Eye (tissue), 1 donor: ENCODE measurements at places on chromosomes 2 and 18.
A peak's percentile ranks its signal among the peaks of the same experiment; 100 is the strongest.

- DNase-seq, result no peak
Observed at GRCh38 chr2:57080035-57080434, 896.2 kb downstream of the CCDC85A start.

DNA sequence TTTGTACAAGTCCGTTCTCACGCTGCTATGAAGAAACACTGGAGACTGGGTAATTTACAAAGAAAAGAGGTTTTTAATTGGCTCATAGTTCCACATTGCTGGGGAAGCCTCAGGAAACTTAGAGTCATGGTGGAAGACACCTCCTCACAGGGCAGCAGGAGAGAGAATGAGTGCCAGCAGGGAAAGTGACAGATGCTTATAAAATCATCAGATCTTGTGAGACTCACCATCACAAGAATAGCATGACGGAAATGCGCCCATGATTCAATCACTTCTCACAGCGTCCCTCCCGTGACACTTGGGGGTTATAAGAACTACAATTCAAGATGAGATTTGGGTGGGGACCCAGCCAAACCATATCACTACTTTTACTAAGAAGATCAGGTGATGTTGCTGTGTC, 285.8 kb downstream of the TMX3 start:
- DNase-seq, result no peak

DNA sequence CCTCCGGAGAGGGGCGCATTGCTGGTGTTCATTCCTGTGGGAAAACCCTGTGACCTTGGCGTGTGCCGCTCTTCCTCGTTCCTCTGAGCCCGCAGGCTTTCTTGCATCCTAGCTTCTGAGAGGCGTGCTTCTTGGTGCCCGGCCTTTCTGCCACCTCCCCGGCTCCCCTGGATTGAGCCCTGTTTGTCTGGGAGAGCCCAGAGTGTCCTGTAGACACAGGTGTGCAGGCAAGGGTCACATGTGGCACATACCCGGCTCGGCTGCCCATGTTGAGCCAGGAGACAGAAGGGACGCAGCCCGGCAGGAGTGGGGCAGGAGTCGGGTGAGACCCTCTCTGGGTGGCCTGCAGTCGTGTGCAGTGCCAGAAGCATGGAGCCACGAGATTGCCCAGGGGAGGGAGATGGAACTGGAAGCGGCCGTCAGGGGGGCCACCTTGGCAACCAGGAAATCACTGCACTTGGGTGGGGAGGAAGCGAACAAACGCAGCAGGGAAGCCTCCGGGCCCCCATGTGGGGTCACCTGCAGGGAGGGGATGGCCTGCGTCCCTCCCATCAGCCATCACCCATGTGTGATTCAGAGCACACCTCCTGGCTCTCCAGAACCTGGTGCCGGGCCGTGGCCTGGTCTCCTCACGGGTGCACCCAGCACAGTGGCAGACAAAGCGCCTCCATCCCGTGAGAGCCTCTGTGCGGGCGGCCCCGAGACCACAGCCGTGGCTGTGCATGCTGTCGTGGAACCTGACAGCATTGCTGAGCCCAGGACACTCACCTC, 92.9 kb downstream of the SH3BP4 start:
- no peak for DNase-seq

- no peak for DNase-seq
Observed at GRCh38 chr2:28487258-28487657, 8.6 kb upstream of the PLB1 start.

- DNase-seq, result no peak
Observed at GRCh38 chr18:26271917-26272549, 45.8 kb downstream of the TAF4B start.

GRCh38 chr18:45518311-45519155, 96.7 kb upstream of the SLC14A2 start:
- DNase-seq, result no peak

- no peak for DNase-seq
Observed at GRCh38 chr2:119630121-119630520, 48.9 kb upstream of the TMEM177 start.

- DNase-seq, result peak; percentile 48
Observed at GRCh38 chr2:227884511-227884947, 13.1 kb downstream of the DAW1 start.

- peak; percentile 87 for DNase-seq
Observed at GRCh38 chr2:64873472-64873924, 115.7 kb upstream of the SLC1A4 start.

DNA sequence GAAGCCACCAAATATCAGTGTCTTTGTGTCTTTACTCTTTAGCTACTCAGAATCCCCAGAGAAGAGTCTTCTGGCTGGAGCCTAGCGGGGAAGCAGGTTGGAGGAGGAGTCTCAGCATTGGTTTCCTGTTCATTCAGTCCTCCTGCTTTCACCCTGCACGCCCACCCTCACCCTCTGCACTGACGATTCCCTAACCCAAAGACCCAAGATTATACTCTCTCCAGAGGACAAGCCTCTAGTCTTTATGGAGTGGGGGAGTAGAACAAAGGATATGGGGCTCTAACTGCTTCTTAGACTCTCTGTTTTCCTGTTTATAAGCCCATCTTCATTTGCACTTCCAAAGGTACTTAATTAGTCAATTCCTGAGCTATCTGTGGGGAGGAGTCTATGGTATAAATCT, 338.8 kb downstream of the AGPS start:
- DNase-seq, result no peak

- DNase-seq, result no peak
Observed at GRCh38 chr2:11720752-11721151, 25.7 kb upstream of the LPIN1 start.

GRCh38 chr2:145034511-145034910, 514.6 kb upstream of the ZEB2 start:
- DNase-seq, result no peak

GRCh38 chr2:109512076-109512475, 101.7 kb downstream of the SEPTIN10 start:
- no peak for DNase-seq

- DNase-seq, result no peak
Observed at GRCh38 chr2:72141881-72142451, 5.7 kb downstream of the CYP26B1 start.

GRCh38 chr2:102251042-102251848, 60.1 kb upstream of the IL1RL1 start:
- peak; percentile 68 for DNase-seq

DNA sequence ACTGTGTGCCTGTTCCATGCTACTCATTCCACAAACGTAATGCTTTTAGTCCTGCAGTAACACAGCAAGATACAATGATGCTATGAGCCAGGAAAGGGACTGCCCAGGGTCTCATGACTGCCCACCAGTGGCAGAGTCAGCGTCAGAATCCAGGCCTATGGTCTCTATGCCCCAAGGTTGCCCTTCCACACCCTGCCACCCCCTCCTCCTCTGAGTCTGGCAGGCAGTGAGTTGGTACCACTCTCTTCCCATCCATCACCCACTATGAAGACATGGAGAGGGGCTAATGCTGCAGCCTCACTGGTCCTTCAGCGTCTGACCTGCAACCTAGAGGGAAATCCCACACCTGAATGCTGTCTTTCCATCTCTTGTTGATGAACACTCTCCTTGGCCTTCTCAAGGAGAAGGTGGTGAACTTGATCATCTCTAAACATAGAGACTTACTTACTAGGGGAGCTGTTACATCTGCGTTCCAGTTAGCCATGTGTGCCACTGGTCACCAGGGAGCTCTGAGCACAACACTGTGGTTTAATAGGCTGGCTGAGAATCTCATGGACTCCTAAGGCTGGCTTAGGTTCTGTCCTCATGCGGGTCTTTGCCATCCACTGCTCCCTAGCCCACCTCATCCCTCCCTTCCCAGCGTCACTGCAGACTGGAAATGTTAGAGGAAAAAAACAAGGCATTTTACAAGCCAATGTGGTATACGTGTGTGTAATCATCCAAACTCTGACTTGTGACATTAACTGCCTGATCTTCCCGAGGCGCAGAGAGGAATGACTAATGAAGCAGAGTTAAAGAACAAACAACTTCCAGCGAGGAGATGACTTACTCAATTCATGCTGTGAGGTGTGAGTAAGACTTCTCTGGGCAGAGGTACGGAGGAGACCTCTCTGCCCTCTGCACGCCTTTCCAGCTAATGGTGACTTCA, 28.8 kb downstream of the STEAP3 start:
- peak; percentile 26 for DNase-seq

DNA sequence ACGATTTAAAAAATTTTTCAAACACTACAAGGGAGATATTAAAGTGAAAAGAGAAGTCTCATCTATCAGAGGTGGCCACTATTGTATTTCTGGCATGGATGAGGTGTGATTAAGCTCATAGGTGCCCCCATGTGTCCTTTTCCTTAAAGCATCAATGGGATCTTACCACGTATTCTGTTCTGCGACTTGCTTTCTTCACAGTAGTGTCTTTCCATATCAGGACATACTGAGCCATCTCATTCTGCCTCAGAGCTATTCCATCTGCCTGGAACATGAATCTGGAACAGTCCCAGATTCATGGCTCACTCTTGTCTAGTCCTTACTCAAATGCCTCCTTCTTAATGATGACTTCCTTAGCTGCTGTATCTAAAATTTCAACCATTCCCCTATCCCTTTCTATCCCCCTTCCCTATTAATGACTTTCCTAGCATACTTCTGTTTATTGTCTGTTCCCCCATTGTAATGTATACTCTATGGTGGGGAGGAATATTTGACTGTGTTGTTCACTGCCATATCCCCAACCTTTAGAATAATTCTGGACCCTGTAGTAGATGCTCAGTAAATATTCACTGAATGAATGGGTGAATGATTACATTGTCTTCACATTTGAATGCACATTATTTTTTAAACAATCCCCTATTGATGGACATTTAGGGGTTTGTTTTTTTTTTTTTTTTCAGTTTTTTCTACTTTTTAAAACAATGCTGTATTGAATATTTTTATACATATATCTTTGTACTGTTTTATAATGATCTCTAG, 11.1 kb downstream of the STAMBP start:
- no peak for DNase-seq

DNA sequence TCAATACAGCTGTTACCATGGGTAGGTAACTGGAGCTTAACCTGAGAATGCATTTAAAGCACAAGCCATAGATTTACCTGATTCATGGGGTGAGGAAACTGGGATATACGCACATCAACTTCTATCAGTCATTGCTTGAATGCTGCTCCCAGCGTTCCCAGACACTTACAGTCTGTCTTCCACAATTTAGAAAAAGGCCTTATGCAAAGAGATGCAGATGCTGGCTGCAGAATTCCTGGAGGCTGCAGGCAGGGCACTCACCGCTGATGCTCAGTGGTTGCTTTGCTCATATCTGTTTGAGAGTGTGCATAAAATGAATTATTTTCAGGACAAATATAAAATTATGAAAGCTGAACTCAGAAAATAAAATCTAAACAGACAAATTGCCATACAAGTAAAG, 950.7 kb upstream of the PIK3C3 start:
- DNase-seq, result no peak

GRCh38 chr2:240452462-240453256, 17.2 kb downstream of the GPC1 start:
- peak; percentile 83 for DNase-seq

DNA sequence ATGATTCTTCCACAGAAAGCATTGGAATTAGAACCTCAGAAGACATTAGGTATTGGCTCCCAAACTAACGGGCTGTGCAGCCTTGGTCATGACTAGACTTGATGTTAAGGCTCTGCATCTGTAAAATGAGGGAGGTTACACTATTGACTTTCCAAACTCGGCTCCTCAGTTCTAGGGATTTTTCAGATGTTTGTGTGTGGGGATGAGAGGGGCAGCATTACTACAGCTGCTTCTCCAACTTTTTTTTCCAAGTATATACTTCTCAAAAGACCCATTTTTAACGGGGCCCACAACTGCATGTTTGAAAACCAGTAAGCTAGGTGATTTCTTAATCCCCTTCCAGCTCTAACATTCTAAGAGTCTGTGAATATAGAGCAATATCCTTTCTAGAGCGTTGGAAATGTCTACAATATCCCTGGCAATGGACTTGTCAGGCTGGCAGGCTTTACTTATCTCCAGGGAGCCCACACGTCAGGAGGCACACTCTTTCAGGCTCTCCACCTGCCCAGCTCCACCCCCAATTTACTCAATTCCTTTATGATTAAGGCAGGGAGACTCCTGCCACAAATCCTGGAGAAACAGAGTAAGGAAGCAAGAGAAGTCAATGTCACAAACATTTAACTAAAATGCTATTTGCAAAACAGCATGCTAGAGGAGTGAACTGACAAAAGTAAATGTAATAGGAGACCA, 844 bp upstream of the MPV17 start:
- DNase-seq, result no peak

DNA sequence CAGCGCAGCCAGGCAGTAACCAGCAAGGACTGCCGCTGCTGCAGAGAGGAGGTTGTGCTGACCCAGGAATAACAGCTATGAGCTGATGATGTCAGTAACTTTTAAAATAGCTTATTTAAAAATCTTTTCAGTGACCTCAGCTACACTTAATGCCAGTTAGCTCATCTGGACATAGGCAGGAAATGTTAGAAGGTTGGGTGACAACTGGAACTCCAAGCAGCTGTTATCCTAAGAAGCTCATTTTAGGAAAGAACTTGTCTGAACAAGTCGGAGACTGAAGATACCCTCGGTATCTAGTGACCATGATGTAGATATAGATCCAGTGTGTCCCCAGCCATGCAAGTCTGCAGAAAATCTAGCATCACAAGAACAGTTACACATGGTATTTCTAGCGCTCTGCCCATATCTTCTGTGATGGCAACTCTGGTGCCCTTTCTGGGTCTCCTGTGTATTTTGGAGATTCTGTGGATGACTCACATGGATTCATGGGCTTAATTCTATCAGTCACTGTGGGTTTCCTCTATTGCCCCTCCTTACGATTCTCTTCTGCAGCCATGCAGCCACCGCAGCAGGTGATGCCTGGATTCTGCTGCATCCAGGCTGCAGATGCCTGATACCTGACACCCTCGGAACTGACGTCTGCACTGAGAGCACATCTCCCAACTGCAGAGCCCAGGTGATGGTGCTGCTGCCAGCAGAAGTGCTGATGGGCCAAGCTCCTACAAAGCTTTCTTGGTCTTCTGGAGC, 19.8 kb upstream of the PLEK start:
- DNase-seq, result no peak

GRCh38 chr2:46956981-46957531, 41.5 kb upstream of the MCFD2 start:
- no peak for DNase-seq

- no peak for DNase-seq
Observed at GRCh38 chr18:23861805-23862470, 152.6 kb upstream of the TTC39C start.

- DNase-seq, result no peak
Observed at GRCh38 chr2:134333646-134334189, 79.8 kb downstream of the MGAT5 start.

- peak; percentile 65 for DNase-seq
Observed at GRCh38 chr2:10985260-10985659, 73.5 kb downstream of the KCNF1 start.

GRCh38 chr2:63845866-63846265, 4.2 kb downstream of the UGP2 start:
- no peak for DNase-seq

DNA sequence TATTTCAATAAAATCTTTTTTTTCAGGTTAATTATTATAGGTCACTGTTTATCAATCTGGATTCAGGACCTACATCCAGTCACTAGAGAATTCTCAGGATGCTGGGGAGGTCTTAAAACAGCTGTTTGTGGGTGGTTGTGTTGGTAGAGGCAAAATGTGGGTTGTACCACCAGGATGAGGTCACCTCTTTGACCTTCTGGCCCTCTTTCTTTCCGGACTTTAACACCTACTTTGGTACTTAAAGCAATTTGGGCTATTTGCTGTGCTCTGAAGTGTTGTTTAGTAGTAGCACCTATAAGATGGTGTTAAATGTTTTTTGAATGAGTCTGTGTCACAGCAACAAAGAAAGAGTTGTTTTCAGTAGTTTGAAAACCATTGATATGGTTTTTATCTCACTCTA, 14.6 kb downstream of the EML4 start:
- no peak for DNase-seq
